ENCODE measurements at places on chromosomes 6 and 20. TPM values are rescaled to one million over a fixed set of nuclear protein-coding genes. Genes with fewer than 3 reads are reported as not detected.

Gene RALY
- 163 TPM for total RNA-seq

Gene VGLL2
- not detected for total RNA-seq

Gene NMBR
- total RNA-seq: not detected

Gene PSMB8
- 194 TPM for total RNA-seq

Gene PAX1
- not detected for total RNA-seq

Gene DNAH8
- total RNA-seq: not detected

Gene NKAPL
- total RNA-seq: not detected

Gene PDYN
- not detected for total RNA-seq

Gene NKX2-4
- not detected for total RNA-seq

Gene HLA-DRB1
- 111 TPM for total RNA-seq

Gene C4A
- total RNA-seq: 6.6 TPM

Gene PPP1R16B
- total RNA-seq: 45.4 TPM

DNA sequence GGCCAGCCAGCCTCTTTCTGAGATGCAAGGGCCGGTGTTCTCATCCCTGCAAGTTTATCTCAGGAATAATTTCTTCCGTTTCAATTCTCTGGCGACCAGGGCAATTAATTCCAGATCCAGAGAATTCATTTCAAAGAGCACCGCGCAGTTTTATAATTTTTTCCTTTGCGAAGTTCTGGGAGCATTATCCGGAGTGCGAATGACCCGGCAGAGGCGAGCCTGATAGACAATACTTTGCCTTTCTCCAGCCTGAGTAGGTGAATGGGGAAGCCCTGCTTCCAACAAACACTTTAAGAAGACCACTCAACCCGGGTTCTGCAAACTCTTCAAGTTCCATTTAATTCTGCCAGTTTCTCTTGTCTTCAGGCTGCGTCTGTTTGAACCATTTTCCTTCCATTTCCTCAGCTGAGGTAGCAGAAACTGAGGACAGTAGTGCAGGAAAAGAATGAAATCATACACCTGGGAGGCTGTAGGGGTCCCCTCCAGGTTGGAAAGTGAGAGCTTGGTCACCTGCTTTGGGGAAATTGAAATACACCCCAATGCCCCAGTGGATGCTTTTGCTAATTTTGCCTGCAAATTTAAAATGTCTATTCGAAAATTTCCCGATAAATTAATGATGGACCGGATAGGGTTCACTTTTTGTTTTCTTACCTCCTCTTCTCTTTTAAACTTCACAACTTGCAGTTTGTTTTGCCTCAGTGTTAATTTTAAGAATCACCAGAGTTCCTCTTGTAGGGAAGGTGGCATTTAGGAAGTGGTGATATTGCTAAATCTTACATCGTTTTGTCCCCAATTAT lies 1.1 kb downstream of the VGLL2 start:
- DNase-seq: no peak

DNA sequence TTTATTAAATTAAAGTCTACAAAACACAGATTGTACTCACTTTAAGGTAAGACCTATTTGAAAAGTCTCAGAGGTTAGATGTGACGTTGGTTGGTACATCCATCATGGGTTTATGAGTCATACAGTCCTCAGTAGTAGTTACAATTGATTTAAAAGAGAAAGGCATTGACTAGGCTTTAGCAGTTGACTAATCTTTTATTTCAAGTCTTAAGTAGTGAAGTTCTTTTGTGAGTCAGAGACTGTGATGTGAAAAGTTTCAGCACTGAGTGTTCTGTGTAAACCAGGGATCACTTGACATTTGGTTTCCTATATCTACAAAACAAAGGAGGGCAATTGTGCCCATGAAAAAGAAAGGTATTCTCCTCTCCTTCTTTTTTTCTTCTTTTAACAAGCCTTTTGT lies 221.3 kb downstream of the GRIK2 start:
- no peak for DNase-seq

DNA sequence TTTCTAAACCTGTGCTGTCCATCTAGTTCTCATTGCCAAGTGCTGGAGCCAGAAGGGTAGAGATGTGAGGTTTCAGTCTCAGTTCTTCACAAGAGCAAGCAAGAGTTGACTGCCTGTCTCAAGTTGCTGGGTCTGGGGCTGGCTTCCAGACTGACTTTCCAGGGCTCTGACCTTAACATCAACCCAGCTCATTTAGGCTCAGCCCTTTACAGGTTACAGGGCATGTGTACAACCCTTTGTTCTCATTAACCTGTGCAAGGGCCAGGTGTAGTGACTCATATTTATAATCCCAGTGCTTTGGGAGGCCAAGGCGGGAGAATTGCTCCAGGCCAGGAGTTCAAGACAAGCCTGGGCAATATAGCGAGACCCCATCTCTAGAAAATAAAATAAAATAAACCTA lies 30.6 kb downstream of the FITM2 start:
- no peak for DNase-seq

- DNase-seq: peak; percentile 34
These were observed 11.0 kb upstream of the ARMC12 start for GRCh38 chr6:35725721-35726438.

- peak; percentile 76 for DNase-seq
These were observed 291.8 kb downstream of the BMP7 start for GRCh38 chr20:56974499-56975250.

DNA sequence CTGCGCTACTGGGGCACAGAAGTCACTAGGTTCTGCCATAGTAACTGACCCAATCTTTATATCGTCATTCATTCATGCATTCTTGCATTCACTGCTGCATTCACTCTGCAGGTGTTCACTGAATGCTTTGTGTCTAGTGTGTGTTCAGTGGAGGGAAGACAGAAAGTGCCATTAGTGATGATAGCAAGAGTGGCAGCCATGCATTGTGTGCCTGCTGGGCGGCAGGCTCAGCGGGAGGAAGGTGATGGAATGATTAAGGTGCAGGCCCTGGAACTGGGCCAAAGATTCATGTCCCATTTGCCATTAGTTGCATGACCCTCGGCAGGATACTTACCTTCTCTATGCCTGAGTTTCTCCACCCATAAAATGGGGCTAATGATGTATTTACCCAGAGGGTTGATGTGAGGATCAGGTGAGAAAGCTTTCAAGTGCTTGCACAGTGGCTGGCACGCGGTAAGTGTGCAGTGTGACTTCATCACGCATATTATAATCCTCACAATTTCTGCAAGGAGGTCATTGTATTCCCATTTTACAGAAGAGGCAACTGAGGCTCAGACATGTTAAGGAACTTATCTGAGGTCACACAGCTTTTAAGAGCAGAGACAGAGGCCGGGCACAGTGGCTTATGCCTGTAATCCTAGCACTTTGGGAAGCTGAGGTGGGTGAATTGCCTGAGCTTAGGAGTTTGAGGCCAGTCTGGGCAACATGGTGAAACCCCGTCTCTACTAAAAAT lies 40.1 kb downstream of the ITPR3 start:
- DNase-seq: no peak

GRCh38 chr6:78909391-78909790 lies 42.0 kb downstream of the IRAK1BP1 start:
- DNase-seq: peak; percentile 38

- no peak for DNase-seq
These were observed 25.4 kb downstream of the MAS1 start for GRCh38 chr6:159916237-159916636.

DNA sequence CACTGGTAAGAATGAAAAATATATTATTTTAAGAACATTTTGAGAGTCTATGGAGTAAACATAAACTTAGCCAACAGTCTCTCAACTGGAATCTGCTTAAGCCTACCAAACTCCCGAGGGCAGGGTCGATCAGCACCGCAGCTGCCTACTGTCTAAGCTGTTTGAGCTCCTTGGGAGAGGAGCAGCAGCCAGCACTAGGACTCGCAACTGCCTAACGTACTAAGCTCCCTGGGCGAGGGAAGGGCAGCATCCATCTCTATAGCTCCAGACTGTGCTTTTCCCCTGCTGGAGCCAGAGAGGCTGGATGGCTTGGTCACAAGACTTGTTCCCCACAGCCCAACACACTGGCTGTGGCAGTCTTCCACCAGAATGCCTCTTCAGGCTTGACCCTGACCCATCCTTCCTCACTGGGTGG lies 96.4 kb downstream of the MOXD1 start:
- no peak for DNase-seq

DNA sequence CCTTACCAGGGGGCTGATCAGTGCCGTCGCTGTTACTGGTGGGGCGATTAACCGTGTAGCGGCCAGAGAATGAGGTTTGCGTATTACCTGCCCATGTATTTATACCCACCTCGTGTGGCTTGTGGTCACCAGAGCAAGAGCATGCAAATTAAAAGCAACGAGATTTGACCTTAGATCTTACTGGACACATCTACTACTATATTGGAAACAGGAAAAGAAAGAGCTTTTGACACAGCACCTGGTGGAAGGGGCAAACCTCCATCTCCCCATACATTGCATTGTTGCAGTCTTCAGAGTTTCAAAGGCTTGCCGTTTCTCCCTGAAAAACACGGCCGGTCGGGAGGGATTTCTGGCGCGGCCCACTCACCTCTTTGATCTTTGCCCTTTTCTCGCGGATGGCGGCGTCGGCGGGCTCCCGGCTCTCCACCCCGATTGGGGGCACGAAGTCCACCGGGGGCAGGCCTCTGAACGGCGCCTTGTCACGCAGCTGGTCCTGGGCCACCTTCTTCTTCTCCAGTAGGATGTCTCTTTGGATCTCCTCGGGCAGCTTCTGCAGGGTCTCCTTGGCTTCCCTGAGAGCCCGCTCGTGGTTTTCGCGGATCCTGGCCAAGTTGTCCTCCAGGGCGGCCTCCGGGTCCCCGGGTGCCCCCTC lies 1.3 kb downstream of the MAN1A1 start:
- peak; percentile 73 for DNase-seq

GRCh38 chr20:20547221-20547875 lies 165.1 kb downstream of the RALGAPA2 start:
- DNase-seq: peak; percentile 19

- no peak for DNase-seq
These were observed 27.1 kb downstream of the CHMP4B start for GRCh38 chr20:33838035-33838864.

DNA sequence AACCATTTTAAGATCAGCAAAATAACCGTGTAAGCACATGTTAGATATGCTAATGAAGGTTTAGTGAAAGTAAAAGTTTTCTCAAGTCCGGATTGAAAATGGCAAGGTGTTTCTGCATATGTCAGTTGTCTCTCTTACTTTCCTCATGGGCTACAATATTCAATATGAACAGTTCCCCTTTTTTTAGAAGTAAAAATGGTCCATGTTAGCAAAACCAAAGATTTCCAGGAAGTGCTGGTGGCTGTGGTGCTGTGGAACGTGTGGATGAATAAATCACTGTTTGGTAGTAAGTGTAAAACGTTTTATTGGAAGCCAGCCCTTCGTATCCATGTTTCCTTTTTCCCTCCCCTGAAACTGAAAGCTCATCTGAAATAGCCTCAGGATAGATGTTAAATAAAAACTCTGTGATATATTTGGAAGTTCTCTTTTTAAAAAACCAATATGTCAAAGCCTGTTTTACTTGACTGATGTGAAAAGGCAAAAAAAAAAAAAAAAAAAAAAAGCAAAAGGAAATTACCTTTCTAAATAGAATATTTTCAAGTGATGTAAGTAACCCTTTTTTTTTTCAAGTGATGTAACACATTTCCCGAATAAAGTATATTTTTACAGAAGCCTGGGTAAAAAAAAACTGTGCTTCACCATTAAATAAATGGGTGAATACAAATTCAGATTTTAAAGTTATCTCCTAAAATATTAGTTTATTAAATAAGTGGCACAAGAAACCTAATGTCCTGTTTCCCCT lies 41.9 kb downstream of the PLEKHG1 start:
- DNase-seq: peak; percentile 65

GRCh38 chr6:24851086-24851485 lies 52.4 kb upstream of the ARMH2 start:
- DNase-seq: no peak

DNA sequence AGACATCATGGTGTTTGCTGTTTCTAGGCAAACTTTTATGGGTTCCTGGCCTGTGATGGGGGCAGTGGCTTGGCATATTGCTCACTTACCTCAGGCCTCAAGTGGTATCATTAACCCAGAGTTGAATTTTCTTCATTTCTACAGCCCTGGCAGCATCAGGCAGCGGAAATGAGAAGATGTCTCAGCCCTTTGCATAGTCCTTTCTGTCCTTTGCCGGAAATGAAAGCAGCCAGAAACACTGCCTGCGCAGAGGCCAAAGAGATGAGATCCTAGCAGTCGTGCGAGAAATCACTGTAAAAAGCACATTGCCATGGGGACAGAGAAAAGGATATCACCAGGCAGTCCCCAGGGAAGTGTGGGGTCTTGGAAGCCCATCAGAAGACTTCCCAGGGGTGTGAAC lies 37.4 kb upstream of the KCNG1 start:
- no peak for DNase-seq

DNA sequence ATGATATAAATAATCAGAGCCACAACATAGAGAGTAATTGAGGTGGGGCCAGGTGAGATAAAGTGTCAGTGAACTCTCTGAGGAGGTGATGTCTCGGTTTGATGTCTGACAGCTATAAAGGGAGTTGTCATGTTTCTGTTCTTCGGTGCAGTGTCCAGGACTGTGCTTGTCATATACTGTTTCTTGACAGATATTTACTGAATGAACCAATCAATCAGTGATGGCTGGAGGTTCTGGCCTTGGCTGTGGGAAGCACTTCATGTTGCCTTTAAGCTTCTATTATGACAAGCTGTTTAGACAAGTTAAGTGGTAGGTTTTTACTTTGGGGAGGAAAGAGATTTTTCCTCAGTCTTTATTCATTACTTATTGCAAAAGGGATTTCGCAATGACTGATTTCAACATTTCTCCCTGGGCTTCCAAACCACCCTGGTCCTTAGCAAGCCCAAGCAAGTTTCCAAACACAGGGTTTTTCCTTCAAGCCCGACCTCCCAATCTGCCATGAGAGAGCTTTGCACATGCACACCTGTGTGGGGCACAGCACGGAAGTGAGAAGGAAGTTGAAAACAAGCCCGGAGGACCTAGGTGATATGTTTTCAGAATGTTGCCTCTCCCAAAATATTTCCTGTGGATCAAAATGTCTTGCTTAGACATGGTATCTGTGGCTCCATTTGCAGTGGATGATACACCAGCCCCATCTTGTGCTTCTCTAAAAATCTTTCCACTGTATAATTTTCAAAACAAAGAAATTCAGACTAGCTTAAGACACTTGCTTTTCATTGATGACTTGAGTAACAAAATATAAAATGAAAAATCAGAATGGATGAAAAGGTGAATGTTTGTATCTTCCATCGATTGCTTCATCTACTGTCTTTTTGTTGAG lies 567.3 kb upstream of the BTBD3 start:
- no peak for DNase-seq

Data from OCI-LY7 (cell line).